ENCODE measurements at places on chromosomes 7 and 10.

DNA sequence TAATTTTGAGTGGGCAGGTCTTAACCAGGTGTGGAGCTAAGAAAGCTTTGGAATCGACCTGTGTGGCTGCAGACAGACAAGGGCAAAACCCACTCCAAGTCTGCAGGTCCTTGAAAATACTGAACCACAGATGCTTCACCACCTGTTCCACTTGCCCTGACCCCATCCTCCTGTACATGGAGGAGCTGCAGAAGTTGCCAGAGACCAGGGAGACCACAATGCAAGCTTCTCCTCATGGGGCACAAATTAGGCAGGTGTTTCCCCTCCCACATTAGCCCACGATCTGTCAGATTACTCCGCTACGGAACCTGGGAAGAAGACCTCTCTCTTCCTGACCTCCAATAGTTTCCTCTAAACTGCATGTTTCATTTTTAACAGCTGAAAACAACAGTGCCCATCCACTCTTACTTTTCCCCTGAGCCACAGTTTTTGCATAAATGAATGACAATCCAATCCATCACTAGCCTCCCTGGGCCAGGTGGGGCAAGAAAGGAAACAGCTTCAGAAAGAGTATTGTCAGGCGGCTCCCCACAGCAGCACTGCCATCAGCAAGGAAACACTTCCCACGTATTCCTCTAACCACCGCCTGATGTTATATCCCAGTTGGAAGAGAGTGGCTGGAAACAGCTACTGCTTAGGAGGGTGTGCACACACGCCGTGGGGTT, 141.6 kb downstream of the PRKAG2 start:
- H3K4me3 ChIP-seq, result no peak overlapping the region
- no peak for DNase-seq
- peaks cover 23% of the 10 kb centered on the region for H3K4me1 ChIP-seq
- H3K36me3 ChIP-seq, result no peaks in the 10 kb centered on the region
- no peaks in the 10 kb centered on the region for H3K27me3 ChIP-seq

GRCh38 chr7:49112222-49112621, 187.9 kb downstream of the CDC14C start:
- H3K4me1 ChIP-seq, result no peaks in the 10 kb centered on the region
- no peaks in the 10 kb centered on the region for H3K27me3 ChIP-seq
- H3K27ac ChIP-seq, result no peak overlapping the region
- no peak for DNase-seq
- H3K4me3 ChIP-seq, result no peak overlapping the region

DNA sequence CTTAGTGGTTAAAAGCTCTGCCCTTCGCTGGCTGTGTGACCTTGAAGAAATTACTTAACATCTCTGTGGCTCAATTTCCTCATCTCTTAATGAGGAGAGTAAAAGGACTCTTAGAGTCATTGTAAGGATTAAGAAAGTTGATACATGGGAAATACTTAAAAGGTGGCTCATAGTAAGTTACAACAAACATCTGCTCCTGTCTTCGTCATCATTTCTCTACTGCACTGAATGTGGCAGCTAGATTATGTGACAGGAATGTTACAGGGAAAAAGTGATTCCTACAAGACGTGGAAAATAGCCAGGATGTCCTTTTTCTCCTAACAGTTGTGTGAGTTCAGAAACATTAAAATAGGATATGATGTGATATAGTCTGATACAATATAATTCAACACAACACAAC, 184.7 kb downstream of the FRMD4A start:
- H3K36me3 ChIP-seq, result no peaks in the 10 kb centered on the region
- no peak for DNase-seq
- no peaks in the 10 kb centered on the region for H3K27me3 ChIP-seq
- no peak overlapping the region for H3K27ac ChIP-seq

- H3K36me3 ChIP-seq, result peaks cover 78% of the 10 kb centered on the region
- H3K27me3 ChIP-seq, result no peaks in the 10 kb centered on the region
- no peak overlapping the region for H3K27ac ChIP-seq
- no peaks in the 10 kb centered on the region for H3K4me1 ChIP-seq
Observed at GRCh38 chr7:55983537-55983936, 19.2 kb downstream of the NIPSNAP2 start.

GRCh38 chr7:158725506-158725800, 20.8 kb upstream of the NCAPG2 start:
- no peak overlapping the region for H3K4me3 ChIP-seq
- no peak overlapping the region for H3K27ac ChIP-seq
- H3K36me3 ChIP-seq, result no peaks in the 10 kb centered on the region
- no peaks in the 10 kb centered on the region for H3K27me3 ChIP-seq
- no peak for DNase-seq
- no peaks in the 10 kb centered on the region for H3K4me1 ChIP-seq

DNA sequence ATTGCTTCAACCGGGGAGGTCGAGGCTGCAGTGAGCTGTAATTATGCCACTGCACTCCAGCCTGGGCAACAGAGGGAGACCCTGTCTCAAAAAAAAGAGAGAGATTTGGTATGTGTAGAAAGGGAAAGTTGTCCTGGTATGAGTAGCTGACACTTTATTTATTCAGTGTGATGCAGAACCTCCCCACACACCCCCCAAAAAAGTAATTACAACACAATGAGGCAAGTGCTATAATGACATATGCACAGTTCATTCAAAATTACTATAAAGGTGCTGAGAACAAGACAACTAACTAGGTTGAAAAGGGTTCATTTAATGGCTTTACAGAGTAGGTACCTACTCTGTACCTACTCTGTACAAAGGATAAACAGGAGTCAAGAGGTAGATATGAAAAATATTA, 80.2 kb downstream of the PDSS1 start:
- H3K27ac ChIP-seq, result no peak overlapping the region
- H3K36me3 ChIP-seq, result no peaks in the 10 kb centered on the region
- peaks cover 36% of the 10 kb centered on the region for H3K4me1 ChIP-seq
- DNase-seq, result no peak

DNA sequence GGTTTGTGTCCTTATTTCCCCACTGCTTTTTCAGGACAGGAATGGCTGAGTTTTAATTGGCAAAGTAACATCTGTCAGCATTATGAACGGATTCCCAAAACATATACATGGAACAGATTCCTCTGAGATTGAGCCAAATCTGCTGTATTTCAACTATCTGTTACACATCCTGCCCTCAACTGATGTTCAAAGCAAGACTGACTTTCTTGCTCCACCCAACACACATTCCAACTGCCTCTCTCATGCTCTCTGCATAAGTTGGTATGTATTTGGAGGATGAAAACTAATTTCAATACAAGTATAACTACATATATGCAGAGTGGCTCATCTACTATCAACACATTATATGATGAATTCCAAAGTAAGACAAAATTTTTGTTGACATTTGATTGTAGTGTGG, 342.2 kb downstream of the GATA3 start:
- no peaks in the 10 kb centered on the region for H3K27me3 ChIP-seq
- no peak overlapping the region for H3K4me3 ChIP-seq
- no peak for DNase-seq
- H3K36me3 ChIP-seq, result no peaks in the 10 kb centered on the region

DNA sequence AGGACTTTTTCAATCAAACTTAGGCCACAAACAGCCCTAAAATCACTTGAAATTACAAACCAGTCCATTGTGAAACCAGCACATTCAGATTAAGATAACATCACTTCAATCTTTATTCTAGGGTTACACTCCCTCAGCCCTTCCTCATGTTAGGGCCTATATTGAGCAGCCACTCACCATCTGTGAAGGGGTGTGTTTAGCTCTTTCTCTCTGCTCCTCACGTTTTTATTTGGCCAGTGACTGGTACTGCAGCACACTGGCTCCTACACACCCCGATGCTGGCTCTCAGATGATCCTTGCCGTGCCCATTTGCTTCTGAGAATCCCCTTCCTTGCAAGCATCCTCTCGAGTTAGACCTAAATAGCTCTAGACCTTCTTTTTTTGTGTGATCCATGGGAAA, 604.5 kb downstream of the INHBA start:
- H3K27ac ChIP-seq, result no peak overlapping the region
- no peak overlapping the region for H3K4me3 ChIP-seq
- DNase-seq, result no peak
- no peaks in the 10 kb centered on the region for H3K36me3 ChIP-seq

- DNase-seq, result no peak
- H3K27me3 ChIP-seq, result no peaks in the 10 kb centered on the region
- no peaks in the 10 kb centered on the region for H3K36me3 ChIP-seq
- no peak overlapping the region for H3K27ac ChIP-seq
Observed at GRCh38 chr7:152485826-152486225, 50.0 kb upstream of the KMT2C start.

Data from vagina (tissue), 2 donors.